ENCODE measurements at places on chromosomes 1 and 21. TPM values are rescaled to one million over a fixed set of nuclear protein-coding genes. Genes with fewer than 3 reads are reported as not detected.

The HCRTR1 gene
- total RNA-seq: 1.3 TPM

The SLC44A3 gene
- total RNA-seq: 2.4 TPM

The IGSF9 gene
- not detected for total RNA-seq

The LRRC71 gene
- 0.33 TPM for total RNA-seq

The RNF223 gene
- not detected for total RNA-seq

The CEP104 gene
- total RNA-seq: 22.2 TPM

The CLCC1 gene
- 30.3 TPM for total RNA-seq

The DMRTA2 gene
- not detected for total RNA-seq

Data from vein endothelial cell (primary cell).